Activated CD4-positive, alpha-beta T cell treated with anti-CD3 and anti-CD28 coated beads for 1 hour (primary cell): ENCODE measurements at places on chromosomes 3 and 15.

GRCh38 chr3:169865176-169865767 is 4.5 kb downstream of the LRRC31 start:
- DNase-seq, result no peak

GRCh38 chr3:152618529-152618928 is 216.4 kb upstream of the P2RY1 start:
- no peak for DNase-seq

GRCh38 chr3:107193116-107193515 is 184.1 kb upstream of the CCDC54 start:
- no peak for DNase-seq

DNA sequence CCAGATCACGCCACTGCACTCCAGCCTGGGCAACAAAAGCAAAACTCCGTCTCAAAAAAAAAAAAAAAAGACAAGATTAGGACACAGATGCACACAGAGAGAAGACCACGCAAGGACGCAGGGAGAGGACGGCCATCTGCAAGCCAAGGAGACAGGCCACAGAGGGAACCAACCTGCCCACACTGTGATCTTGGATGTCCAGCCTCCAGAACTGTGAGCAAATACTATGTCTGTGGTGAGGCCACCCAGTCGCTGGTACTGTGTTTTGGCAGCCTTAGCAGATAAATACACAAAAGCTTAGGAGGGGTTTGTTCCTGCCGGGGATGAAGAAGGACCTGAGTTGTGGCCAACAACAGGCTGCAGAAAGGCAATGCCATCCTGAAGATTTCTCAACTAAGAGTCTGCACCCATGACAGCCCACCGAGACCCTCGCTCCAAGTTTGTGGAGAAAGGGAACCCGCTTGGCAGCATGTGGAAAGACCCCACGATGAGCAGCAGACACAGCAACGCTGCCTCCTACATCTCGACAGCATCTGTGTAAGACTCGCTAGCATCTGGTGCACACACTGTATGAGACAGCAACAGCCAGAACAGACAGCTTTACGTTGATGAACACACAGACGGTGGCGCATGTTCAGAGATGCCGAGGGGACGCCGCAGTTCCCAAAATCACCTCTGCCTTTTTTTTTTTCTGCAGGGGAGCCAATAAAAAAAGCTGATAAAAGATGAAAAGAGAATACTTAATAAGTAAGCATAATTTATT is 13.7 kb downstream of the CYFIP1 start:
- DNase-seq, result no peak

GRCh38 chr3:128485282-128486204 is 7.5 kb downstream of the GATA2 start:
- DNase-seq, result no peak
